Activated T-cell treated with anti-CD3 and anti-CD28 coated beads for 48 hours (primary cell): ENCODE measurements at places on chromosomes 4 and X.

DNA sequence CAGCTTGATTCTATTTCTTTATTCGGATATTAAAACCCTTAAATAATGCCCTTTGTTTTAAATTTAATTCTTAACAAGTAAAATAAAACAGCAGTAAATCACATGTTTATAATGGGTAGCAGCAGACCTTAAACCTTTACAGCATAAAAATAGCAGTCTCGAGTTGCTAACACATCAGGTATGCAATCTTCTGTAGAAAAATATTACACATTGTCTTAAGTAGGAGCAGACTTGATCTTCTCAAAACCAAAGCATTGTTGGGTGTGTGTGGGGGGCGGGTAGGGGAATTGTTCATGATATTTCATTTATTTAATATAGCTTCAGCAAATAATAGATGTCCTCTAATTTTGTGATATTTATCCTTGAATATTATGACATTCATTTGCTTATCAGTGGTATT is 331.4 kb downstream of the PCDH7 start:
- no peak for DNase-seq

DNA sequence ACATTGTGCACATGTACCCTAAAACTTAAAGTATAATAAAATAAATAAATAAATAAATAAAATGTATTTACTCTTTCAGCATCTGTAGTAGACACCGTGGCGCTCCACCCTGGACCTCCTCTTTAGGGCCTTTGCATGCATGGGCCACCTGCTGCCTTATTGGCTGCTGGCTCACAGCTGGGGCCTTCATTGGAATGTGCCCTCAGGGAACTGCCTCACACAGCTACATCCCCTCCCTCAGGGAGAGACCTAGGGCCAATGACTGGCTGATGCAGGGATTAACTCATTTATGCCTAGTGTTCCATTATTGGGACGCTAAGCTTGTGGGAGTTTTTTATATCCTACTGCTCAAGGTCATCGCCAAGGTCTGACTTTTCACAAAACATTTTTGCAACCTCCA is 302.9 kb upstream of the FTHL17 start:
- no peak for DNase-seq

GRCh38 chr4:105186701-105187161 is 40.1 kb downstream of the TET2 start:
- DNase-seq, result no peak

- DNase-seq, result no peak
Observed at GRCh38 chrX:10756441-10756840, 136.1 kb upstream of the MID1 start.

DNA sequence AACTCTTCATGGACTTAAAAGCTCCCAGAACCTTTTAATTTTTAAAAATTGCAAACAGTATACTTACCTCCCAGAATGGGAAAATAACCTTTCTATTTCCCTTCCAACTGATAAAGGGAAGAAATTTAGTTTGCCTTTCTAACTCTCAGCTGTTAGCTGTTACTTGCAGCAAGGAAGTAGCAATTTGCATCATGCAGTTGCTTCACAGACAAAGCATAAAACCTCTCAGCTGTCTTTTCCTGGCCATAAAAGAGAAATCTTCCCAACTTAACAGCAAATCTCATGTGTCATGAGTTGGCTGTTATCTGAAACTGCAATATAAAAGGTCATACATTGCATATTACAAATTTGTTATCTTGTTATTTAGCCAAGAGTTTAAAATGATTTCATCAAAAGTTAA is 18.4 kb downstream of the C4orf17 start:
- no peak for DNase-seq

DNA sequence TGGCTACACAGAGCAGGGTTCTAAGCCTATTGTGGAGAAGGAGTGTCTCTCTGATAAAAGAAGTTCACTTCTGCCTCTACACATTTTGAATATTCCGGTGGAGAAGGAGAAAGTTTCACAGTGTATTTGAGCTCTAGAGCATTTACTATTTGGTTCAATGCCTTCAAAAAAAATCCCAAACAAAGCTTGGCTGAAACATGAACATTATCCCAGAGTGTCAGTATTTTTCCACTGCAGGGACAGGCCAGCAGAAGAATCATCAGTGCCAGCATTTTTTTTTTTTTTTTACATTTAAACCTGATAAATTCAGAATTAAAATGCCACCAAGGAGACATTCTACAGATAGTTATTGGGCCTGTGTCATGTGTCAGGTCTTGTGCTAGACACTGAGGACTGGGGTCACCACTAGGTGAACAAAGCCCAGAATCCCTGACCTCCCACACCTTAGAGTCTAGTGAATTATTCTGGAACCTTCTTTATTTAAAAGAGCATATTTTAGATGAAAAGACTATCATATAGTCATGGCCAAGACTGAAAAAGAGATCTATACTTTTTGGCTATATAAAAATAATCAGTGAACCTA is 48.0 kb upstream of the NAP1L5 start:
- DNase-seq, result no peak

DNA sequence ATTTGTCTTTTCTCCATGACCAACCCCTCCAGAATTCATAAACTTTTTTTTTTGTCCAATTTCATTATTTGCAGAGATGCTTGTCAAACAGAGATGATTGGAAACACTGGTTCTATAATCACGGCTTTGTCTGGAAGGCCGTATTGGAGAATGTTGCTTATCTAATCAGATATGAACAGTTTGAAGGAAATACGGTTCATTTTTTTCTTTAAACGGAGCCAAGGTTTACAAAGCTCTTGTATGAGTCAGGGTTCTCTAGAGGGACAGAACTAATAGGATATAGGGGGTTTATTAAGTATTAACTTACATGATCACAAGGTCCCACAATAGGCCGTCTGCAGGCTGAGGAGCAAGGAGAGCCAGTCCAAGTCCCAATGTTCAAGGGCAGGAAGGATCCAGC is 1415.8 kb downstream of the C4orf33 start:
- DNase-seq, result no peak

DNA sequence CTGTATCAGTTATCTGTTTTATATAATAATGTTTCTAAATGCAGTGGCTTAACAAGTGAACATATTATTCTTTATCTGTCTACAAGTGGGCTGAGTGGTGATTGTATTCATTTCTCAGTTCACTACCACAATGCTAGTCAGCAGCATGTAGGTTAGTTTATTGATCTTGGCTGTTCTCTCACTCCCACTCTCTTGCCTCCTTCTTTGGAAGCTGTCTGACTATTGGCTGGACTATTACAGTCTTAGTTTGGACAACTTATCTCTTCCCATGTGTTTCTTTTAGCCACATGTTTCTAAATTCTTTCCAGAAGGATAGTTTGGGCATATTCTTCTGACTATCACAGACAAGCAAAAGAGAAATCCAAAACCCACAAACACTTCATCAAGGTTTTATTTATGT is 459.5 kb upstream of the AGA start:
- DNase-seq, result no peak

DNA sequence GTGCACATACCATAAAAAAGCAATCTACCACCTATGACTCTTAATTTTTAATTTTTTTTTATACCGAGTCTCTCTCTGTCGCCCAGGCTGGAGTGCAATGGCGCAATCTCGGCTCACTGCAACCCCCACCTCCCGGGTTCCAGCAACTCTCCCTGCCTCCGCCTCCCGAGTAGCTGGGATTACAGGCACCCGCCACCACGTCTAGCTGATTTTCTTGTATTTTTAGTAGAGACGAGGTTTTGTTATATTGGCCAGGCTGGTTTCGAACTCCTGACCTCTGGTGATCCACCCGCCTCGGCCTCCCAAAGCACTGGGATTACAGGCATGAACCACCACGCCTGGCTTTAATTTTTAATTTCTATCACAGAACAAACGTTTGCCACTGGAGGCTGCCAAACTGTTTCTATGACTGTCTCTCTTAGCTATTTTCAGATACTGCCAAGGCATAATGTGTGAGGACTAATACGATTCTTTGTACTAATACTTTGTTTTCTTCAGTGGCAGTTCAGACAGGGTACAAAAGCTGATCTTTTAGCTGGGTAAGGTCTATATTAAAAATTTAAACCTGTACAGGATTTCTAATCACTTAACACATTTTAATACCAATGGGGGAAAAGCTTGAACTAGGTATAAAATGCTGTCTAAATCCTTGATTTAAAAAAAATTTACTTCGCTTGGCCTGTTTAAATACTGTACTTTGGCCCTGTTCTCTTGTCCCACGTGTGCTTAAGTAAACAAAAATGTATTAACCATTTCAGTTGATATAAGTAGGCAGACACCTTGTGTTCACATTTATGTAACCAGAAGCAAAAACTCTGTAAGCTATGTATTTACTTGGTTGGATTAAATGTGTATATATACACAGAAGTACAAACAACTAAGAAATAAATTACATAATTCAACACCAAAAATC is 2.3 kb downstream of the PGRMC2 start:
- no peak for DNase-seq

DNA sequence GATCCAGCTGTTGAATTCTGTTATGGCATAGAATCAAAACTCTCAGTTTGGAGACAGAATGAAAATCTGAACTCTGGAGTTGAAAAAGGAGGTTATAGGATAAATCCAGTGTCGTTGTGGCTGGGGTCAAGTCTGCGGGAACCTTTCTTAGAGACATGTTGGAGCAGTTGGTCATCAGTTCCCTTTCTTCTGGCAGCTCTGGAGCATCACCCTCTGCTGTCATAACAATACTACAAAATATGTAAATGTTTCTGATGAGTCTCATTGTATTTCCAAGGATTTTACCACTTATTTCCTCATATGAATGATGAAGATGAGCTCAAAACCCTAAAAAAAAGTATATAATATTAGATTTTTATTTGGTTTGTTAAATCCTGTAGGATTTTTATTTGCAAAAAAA is 7.5 kb downstream of the TLR10 start:
- no peak for DNase-seq

DNA sequence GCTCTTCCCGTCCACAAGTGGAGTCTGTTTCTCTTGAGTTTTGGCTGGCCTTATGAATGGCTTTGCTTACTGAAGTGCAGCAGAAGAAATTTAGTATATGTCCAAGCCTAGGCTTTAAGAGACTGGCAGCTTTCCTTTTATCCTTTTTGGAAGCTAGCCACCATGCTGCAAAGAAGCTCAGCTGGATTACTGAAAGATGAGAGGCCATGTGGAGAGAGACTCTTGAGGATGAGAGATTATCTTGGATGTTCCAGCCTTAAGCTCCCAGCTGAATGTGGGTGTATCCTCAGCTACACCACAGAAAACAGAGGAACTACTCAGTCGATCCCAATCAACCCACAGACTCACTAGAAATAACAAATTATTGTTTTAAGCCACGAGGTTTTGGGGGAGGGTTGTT is 12.5 kb downstream of the CCNG2 start:
- no peak for DNase-seq

DNA sequence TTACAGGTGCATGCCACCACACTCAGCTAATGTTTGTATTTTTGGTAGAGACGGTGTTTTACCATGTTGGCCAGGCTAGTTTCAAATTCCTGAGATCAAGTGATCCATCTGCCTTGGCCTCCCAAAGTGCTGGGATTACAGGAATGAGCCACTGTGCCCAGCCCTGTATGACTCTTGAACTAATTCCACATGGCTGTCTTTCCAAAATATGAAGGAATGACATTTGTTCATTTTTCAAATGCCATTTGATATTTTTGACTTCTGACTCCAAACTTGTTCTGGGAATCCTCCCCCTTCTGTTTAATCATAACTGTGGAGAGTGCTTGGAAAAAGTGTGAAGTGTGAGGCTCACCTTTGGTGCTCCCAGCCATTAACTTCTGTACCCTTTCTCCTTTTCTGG is 119.2 kb downstream of the NHS start:
- DNase-seq, result no peak

DNA sequence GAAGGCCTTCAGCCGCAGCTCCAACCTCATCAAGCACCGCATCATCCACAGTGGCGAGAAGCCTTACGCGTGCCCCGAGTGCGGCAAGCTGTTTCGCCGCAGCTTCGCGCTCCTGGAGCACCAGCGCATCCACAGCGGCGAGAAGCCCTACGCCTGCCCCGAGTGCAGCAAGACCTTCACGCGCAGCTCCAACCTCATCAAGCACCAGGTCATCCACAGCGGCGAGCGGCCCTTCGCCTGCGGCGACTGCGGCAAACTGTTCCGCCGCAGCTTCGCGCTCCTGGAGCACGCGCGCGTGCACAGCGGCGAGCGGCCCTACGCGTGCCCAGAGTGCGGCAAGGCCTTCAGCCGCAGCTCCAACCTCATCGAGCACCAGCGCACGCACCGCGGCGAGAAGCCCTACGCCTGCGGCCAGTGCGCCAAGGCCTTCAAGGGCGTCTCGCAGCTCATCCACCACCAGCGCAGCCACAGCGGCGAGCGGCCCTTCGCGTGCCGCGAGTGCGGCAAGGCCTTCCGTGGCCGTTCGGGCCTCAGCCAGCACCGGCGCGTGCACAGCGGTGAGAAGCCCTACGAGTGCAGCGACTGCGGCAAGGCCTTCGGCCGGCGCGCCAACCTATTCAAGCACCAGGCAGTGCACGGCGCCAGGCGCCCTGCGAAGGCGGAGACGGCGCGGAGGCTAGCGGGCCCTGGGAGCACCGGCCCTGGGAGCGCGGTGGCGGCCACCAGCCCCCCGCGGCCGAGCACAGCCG is 9.8 kb downstream of the ZFP92 start:
- no peak for DNase-seq

DNA sequence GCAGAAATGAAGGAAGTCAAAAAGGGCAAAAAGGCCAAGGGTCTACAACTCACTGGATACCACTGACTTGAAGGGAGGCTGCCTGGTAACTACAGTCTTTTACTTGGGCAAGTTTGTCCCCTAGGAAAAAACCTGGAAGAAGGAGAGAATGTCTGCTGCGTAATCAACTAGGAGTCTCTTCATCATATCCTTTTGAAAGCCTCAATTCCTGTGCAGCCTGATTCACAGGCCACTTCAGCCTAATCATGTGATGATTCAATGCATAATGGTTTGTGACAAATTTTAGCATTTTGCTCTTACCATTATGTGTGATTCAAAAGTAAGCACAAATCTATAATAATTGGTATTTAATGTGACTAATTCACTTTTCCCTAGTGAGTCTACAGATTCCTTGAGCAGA is 273.6 kb downstream of the FRMPD4 start:
- DNase-seq, result no peak

- DNase-seq, result no peak
Observed at GRCh38 chr4:165404696-165405095, 25.9 kb downstream of the CPE start.

GRCh38 chr4:99300934-99301333 is 10.1 kb upstream of the ADH1A start:
- DNase-seq, result no peak

GRCh38 chr4:2135083-2135482 is 76.0 kb downstream of the NAT8L start:
- no peak for DNase-seq

DNA sequence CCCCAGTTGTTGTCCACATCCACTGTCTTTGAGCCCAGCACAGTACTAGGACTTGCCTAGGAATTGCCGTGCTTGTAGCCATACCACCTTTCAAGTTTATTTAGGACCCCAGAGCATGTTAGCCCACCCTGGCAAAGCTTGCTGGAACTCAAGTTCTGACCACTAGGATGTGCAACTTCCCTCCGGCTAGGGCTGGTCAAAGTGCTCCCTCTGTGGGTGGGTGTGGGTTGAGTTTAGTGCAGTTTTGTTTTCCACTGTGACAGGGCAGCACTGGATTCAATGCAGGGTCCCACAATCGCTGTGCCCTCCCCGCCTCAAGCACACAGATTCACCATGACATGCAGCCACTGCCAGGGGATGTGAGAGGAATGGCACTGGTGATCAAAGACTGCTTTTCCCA is 96.0 kb downstream of the RASGEF1B start:
- DNase-seq, result no peak
